ENCODE measurements at places on chromosomes 13 and 19. TPM values are rescaled to one million over a fixed set of nuclear protein-coding genes. Genes with fewer than 3 reads are reported as not detected.

The ADPRHL1 gene
- polyA plus RNA-seq, result 1.6 TPM

The GNA15 gene
- 21.8 TPM for polyA plus RNA-seq

The PSG1 gene
- 0.09 TPM for polyA plus RNA-seq

The GDF15 gene
- 2.2 TPM for polyA plus RNA-seq

The CARM1 gene
- polyA plus RNA-seq, result 30.8 TPM

The EIF3K gene
- 268 TPM for polyA plus RNA-seq

The NCCRP1 gene
- 13.2 TPM for polyA plus RNA-seq

The ANKLE1 gene
- polyA plus RNA-seq, result 0.64 TPM

The SPC24 gene
- 4.0 TPM for polyA plus RNA-seq

The DDX39A gene
- polyA plus RNA-seq, result 197 TPM

The SIPA1L3 gene
- 5.0 TPM for polyA plus RNA-seq

The DNAJC15 gene
- polyA plus RNA-seq, result 20.6 TPM

The CCDC70 gene
- 0.07 TPM for polyA plus RNA-seq

The KIR2DL3 gene
- 0.05 TPM for polyA plus RNA-seq

The MAN2B1 gene
- 49.1 TPM for polyA plus RNA-seq

The SPINT2 gene
- polyA plus RNA-seq, result 253 TPM

The CALR3 gene
- polyA plus RNA-seq, result 0.09 TPM

The SELENOV gene
- polyA plus RNA-seq, result not detected

The C1QTNF9B gene
- 0.34 TPM for polyA plus RNA-seq

The ZNF614 gene
- polyA plus RNA-seq, result 5.7 TPM

The ZSCAN1 gene
- polyA plus RNA-seq, result 1.6 TPM

The FAM32A gene
- 94.2 TPM for polyA plus RNA-seq

Measured in thymus (tissue), 14 donors.